NCI-H2171 (cell line): ENCODE measurements at places on chromosomes 3 and 15.

- DNase-seq = no peak
Observed at GRCh38 chr3:188624828-188625227, 470.9 kb downstream of the LPP start.

GRCh38 chr3:18723206-18723810 lies 298.2 kb upstream of the SATB1 start:
- DNase-seq = no peak

DNA sequence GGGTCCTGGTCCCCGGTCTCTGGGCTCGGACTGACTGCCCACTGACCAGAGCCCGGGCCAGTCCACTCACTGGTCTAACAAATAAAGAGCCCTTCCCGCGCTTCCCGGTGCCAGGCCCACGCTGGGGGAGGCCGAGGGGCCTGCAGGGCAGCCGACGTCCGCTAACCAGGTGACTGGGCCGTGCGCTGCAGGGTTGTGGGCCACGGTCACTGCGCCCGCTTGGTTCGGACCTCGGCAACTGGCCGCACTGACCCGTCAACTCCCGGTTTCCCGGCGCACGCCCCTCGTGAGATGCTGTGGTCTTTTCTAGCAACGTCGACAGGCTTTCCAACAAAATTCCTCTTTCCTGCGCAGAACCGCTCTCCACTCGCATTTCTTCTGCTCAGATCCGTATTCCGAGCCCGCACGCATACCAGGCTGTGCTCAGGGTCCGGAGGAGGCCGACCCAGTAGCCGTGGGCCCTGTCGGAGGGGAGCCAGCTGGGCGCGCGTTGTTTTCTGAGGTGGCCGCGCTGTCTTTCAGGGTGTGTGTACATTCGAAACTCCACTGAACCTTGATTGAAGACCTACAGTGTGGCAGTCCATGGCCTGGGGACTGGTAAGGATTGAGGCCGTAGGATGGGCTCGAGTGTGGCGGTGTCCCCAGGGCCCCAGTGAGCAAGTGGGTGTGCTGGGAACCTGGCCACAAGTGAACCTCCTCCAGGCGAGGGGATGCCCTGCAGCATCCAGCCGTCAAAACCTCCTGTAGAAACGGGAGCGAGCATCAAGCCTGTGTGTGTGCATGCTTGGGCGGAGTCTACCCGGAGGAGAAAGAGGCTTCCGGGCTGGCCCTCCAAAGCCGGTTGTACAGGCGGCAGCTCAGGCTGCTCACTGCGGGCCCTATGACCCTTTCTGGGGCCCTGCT lies 875 bp upstream of the NT5DC2 start:
- DNase-seq = no peak

DNA sequence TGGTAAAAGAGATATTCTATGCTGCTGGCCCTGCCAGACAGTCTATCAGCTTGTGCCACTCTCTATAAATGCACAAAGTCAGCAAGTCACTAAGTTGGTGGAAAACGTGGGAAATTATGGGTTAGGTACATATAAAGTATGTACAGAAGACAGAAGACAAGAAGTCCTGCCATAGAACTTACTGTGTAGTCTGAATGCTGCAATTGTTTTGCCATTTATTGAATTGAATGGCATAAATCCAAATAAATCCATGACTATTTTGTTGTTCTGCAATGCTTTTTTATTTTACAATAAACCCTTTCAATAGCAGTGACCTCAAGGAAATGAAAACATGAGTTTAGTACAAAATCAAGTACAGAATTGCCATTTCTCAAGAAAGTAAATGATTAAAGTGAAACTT lies 34.1 kb upstream of the TM4SF1 start:
- DNase-seq = no peak

DNA sequence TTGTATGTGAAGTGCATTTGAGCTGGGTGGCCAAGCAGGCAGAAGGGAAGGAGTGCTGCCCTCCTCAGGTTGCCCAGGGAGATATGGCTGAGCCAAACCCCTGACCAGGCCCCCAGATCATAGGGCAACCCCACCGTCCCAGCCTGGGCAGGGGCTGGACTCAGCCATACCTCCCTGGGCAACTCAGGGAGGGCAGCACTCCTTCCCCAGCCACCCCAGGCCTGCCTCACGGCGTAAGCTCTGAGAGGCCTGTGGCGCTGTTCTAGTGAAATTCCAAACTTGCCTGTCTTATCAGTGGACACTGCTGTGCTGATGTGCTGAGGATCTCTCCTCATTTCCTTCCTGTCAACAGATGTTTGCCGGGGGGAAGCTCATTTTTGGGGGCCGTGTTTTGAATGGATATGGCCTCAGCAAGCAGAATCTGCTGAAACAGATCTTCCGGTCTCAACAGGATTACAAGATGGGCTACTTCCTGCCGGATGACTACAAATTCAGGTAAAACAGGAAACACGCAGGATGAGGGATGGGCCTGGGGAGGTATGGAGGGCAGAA lies 57.6 kb upstream of the FGD5 start:
- DNase-seq = no peak

GRCh38 chr3:60579734-60580133 lies 671.5 kb downstream of the FHIT start:
- DNase-seq = no peak

DNA sequence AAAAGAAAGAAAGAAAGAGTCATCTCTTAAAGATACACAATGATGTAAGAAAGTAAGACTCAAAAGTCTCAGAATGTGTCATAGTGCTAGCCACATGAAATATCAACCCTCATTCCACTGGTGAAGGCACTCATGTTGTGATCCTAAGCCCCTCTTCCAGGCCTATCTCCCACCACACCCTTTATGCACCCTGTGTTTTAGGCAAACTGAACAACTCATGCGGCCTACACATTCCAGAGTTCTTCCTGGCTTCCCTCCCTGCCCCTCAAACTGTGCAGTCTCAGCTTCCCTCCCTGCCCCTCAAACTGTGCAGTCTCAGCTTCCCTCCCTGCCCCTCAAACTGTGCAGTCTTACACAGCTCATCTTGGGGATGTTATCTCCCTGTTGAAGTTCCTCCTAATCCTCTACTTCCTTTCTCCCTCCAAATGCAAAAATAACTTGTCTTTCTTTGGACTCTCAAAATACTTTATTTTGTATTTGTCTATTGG lies 69.0 kb upstream of the FNDC3B start:
- DNase-seq = no peak

DNA sequence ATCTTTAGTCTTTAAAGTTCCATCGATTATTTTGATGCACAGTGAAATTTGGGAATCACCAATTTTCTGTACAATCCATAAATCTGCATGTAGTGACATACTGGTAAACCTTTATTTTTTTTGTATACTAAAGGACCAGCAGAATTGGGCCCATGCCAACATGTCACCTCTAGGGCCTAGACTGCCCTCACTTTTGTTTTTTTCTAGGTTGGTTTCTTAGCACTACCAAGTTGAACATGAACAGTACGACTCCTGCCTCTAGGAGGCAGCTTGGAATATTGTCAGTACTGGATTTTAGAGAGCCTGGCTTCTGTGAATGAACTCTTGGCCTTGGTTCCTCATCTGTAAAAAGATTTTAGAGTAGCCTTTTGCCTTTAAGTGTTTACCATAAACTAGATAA lies 32.3 kb downstream of the NKIRAS1 start:
- DNase-seq = no peak

DNA sequence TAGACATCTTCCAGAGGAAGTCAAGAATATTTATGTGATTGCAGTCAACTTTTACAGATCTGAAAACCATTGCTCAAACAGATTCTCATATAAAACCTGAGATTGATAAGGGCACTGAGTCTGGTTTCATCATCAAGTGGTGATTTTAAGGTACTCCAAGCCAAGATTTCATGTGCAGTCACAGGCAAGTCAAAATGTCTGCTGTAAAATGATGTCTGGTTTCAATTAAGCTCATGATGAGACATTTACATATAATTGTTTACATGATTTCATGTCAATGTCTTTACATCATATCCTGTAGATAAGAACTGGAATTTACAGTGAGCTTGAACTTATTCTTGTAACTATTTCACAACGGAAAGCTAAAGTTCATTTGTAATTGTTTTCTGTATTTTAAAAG lies 1215.5 kb downstream of the ROBO2 start:
- DNase-seq = no peak

- DNase-seq = no peak
Observed at GRCh38 chr15:25185156-25185710, 230.4 kb downstream of the SNRPN start.

- DNase-seq = no peak
Observed at GRCh38 chr3:166029507-166029906, 192.3 kb upstream of the BCHE start.

GRCh38 chr15:67126551-67127330 lies 61.3 kb downstream of the SMAD3 start:
- DNase-seq = no peak

DNA sequence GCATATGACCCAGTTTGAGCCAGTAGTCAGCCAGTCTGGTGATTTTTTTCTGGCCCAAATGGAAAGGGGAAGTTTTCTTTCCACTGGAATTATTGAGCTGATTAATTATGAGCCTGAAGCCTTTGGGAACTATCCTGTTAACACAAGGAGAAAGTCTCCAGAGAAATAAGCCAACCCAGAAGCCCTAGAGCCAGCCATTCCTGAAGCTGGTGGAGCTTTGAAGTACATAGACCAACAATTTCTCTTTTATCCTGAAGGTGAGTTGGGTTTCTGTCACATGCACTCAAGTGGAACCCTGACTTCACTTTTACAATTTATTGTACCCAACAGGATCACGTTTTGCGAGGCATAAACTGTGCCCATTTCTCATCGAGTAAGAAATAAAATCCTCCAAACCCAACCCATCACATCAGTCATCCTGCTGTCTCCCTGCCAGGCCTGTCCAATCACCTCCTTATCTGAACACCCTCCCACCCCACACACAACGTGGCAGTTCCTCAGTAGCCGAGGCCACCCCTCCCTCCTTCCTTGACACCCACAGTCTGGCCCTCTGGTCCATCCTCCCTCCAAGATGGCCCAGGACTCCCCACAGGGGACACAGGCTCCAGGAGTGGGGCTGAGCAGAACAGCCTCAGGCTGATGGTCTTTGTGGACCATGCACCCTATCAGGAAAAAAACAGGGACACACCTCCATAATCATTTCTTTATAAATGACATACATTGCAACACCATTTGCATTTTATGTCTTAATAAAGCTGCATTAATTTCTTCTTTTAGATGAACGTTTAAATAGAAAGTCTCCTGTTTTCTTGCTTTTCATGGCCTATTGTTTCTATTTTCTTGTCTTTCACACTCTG lies 55.7 kb upstream of the GATA2 start:
- DNase-seq = no peak

DNA sequence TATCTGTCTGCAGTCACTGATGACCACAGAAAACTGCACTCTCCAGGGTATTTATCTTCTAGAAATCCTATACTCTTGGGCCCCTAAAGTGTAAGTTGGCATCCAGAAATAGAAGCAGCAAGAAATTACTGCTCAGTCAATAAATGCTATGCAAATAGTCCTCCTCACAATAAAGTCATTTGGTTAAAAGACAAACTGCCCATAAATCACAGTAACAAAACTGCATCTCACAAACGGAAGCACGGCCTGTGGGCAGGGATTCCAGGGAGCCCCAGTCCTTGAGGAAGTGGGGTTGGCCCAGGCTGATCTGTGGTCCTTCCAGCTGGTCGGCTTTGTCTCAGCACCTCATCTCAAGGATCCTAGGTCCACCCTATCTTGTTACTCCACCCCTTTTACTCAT lies 29.7 kb upstream of the SPATA12 start:
- no peak for DNase-seq

DNA sequence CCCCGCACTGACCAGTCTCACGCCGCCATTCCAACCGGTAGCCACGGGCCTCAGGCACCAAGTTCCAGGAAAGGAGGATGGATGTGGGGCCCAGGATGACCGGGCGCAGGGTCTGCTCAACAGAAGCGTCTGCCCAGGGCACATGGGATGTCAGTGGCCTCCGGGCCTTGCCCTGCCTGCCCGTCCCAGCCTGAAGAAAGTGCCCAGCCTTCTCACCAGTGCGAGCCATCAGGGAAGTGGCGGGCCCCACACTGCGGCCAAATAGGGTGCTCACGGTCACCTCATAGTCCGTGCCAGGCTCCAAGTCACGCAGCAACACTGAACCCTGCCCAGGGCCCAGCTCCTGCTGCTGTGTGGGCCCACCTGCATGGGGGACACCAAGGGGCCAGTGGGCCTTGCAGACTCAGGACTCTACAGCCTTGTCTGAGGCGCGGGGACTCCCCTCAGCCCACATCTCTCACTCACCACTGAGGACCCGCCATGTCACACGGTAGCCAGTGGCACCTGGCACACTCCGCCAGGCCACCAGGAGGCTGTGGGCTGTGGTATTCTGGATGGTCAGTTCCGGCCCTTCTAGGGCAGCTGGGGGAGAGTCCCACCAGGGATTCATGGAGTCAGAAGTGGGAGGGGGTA lies 3.1 kb downstream of the COL7A1 start:
- no peak for DNase-seq

DNA sequence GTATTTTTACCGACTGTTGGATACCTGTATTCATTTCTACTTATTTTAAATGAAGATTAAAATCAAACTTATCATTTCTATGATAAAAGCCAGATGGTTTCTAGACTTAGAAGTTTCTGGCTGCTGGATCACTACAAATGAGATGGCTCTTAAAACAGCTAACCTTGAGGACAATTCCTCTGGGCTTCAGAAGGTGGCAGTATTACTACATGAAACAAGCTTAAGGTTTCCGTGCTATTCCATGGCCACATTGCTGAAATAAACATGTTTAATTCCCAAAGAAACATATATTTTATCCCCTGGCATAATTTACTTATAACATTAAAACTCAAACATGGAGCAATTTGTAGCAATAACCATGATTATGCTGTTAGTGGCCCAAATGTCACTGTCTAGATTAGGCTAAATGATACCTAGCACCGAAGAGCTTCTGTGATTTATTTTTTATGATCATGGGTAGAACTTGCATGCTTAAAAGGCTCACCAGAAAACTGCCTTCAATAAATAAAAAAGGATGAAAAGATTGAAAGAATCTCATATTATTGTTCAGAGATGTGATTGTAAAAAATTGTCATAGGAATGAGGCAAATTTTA lies 204.0 kb upstream of the NANOGP8 start:
- peak; percentile 21 for DNase-seq

DNA sequence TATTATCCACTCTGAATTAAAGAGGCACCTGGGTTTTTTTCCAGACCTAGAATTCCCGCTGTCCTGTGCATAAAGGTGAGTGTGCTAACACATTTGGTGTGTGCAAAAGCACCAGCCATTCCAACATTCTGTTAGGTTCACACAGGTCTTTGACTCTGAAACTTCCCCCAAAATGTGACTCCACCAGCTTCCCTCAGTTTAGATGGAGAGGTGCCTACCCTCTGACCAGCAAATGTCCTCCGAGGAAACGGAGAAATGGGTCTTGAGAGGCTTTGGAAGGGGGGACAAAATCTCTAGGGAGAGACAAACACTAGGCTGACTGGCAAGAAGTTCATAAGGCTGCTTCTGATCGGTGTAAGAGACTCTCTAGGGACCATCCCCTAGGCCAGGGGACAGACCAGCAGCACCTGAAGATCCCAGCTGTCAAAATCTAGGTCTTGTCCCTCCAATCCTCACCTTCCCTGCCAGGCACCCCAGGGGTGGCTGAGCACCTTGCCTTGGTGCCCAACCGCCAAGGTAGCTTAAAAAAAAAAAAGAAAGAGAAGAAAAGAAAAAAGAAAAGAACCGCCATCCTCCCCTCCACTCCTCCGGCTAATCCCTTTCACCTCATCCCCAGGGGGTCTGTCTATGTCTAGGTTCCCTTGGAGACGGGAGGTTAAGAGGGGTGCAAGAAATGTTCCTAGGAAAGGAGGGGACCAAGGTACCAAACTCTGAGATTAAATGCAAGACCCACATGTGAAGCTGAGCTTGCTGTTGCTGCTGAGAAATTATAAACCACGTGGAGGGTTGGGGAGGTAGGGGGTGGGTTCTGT lies 2.0 kb upstream of the MECOM start:
- DNase-seq = no peak

GRCh38 chr15:70240082-70240481 lies 142.4 kb upstream of the TLE3 start:
- no peak for DNase-seq
